ENCODE measurements at places on chromosomes 4 and X.
A peak's percentile ranks its signal among the peaks of the same experiment; 100 is the strongest.

DNA sequence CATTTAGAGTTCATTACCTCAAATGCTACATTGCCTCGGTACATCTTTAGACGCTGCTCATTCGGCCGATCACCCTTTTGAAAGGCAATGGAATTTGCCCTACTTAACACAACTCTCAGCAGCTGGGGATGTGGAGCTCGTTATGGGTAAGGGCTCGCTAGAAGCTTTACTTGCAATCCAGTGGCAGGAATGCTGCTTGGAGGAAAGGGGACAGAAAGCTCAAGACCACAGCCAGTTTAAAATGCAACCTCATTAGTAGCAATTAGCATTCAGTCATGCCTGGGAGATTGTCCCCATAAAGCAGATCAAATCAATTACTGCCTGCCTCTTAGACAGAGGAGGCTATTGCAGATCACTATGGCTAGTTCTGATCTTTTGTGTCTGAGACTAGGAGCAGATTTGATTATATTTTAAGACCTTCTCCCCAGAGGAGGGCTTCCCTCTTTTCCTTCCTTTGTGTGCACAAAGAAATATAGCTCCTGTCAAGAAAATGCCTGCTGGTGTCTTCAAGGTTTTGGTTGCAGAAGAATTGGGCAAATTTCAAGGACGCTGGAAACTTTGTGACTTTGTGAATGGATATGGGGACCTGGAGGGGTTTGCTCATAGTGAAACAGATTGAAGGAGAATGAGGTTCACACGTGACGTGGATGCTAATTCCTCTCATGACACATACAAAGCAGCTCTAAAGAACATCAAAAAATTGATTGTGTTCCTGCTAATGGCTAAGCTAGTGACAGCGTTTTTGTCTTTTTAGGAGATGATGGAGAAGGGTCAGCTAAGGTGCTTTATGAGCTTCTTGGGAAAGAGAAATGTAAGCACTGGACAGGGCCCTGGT, 237.5 kb upstream of the GLRA2 start:
- DNase-seq, result no peak

DNA sequence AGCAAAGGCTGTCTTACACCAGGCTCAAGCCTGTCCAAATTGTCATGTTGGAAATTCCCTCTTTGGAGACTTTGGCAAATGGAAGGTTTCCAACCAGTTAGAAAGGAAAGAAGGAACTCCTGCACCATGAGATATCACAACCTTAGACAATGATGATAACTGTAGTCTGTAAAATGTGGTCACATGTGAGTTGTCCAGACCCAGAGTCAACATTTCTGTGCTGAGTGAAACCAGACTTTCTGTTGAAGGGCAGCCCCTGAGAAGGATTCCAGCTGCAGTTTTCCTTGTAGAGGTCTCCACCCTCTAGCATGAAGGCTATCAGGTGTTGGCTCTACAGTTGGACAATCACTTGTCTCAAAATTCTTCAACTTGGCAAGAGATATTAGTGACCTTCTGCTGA, 82.4 kb downstream of the SOX3 start:
- DNase-seq, result no peak

DNA sequence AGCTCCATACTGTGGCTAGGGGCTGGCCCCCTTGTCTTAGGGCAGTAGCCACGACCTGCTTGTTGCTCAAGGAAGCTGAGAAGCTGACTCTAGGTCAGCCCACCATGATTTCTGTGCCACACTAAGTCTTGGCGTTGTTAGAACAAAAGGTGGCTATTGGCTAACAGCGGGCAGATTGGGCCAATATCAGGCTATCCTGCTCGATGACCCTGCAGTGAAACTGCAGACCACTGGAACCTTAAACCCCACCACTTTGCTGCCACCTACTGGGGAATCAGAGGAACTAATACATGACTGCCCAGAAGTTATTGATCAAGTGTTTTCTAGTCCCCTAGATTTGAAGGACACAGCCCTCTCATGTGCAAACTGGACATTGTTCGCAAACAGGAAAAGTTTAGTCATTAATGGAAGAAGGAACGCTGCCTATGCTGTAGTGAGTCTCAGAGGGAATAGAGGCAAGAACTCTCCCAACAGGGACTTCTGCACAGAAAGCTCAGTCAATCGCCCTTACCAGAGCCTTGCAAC, 17.0 kb upstream of the PAPSS1 start:
- DNase-seq, result peak; percentile 65

- DNase-seq, result no peak
Measured at GRCh38 chr4:126533146-126533805, 1099.5 kb upstream of the INTU start.

DNA sequence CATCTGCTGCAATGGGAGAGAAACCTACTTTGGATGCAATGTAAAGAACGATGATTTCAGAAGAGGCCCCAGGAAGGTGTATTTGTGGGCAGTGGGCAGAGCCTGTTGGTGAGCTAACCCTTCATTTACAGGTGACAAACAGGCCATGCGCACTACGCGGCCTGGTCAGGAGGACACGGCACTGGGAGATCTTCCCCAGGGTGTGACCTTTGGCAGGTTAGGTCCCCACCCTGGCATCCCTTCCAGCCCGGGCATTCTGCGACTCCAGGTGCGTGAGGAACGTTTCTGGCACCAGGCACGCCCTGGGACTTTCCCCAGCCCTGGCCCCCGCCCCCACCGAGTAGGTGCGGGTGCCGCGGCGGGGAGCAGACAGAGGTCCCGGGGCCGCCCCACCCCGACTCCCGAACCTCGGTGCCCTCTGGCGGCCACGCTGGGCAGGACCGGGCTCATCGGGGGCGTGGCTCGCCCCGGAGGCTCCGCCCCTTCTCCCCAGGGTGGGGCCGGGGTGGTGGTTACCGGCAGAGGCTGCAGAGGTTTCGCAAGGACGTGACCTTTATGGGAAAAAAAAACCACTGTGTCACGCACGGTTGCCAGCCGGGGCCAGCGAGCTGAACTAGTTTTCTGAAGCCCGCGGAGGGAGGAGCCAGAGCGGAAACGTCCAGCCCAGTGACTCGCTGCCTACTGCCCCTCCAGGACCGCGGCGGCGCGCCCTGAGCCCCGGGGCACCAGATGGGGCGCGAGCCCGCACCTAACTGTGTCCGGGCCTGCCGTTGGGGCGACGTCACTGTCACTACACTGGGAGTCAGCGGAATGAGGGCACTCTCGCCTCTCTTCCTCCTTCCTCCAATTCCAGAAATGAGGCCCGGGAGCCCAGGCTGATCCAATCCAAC, 5.0 kb upstream of the NYX start:
- peak; percentile 90 for DNase-seq

DNA sequence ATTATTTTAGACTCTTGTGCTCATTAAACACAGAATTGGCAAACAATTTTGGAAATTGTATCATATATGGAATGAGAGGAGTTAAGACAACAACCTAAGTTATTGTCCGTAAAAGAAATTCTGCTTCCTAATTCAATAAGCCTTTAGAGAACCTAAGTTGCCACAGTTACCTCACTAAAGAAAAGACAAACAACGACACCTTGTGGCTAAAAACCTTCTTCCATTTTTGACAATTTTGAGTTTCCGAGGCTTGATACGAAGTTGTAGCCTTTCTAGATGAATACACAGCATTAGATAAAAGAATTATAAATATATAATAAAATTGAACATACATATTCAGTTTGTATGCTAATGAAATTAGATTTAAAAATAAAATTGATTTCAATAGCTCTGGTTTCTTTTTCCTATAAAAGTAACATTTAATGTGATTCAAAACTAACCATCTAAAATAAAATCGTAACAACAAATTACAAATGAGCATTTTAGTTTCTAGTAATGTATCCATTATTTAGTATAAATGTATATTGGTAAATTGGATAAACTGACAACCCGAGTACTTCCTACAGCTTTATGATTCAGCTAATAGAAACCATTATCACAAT, 275.1 kb downstream of the GPM6A start:
- peak; percentile 61 for DNase-seq

GRCh38 chr4:83558680-83559079, 22.8 kb downstream of the GPAT3 start:
- peak; percentile 79 for DNase-seq

DNA sequence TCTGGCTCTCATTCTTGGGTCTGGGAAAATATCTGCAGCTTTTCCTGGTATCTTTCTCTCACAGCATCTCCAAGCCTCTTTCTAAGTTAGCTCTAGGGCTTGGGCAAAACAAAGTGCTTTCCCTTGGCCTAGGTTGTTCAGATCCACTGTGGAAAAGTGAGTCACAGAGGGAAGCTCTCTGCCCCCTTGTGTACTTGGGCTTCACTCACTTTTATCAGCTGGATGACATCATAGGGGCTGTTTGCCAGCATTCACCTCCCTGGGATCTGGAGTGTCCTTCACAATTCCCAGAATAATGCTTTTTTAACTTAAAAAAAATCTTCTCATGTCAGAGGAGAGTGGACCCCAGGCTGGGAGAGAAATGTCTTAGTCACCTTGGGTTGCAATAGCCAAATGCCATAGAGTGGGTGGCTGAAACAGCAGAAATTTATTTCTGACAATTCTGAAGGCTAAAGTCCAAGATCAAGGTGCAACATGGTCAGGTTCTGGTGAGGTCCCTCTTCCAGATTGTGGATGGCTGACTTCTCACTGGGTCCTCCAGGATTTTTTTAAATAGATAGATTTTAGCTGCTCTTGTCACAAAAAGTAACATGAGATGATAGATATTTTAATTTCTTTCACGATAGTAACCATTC, 247.8 kb downstream of the SH2D1A start:
- no peak for DNase-seq

All from inflammatory macrophage treated with lipopolysaccharide for 1 hour (primary cell).